ENCODE measurements at places on chromosomes 2 and 18.
A peak's percentile ranks its signal among the peaks of the same experiment; 100 is the strongest.

- no peak for DNase-seq
These were observed 80.3 kb upstream of the MAP4K4 start for GRCh38 chr2:101617188-101617587.

DNA sequence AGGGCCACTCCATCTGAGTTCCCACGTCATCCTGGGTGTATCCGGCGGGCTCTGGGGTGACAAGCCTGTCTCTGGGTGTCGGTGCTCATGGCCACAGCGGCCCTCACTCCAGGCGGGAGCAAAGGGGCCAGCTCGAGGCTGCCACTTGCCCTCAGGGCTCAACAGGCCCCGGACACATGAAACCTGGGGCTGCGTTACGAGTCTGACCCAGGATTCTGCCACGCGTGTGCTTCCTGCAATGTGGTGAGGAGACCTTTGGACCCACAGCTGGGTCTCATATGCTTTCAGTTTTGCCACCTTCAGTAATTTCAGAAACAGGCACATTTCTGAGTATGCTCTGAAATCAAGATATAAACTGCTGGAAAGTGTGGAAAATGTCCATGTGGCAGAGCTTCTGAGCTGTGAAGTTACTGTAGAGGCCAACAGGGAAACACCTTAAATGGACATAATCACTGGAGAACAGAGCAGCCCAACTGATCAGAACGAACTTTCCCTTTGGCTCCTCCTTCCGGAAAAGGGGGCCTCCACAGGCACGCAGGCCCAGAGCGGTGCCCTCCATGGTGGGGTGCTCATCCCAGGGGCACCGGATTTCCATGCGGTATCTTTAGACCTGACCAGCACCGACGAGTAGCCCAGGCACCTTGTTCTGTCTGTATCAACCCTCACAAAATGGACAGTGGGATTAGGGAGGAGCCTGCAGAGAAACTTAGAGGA lies 14.1 kb downstream of the PER2 start:
- DNase-seq = no peak

GRCh38 chr2:129810521-129810920 lies 168.9 kb upstream of the RAB6C start:
- DNase-seq = no peak

GRCh38 chr2:55965966-55966365 lies 42.4 kb upstream of the EFEMP1 start:
- DNase-seq = peak; percentile 21

- no peak for DNase-seq
These were observed 9.9 kb downstream of the MAB21L4 start for GRCh38 chr2:240886023-240886565.

GRCh38 chr2:105929516-105929915 lies 184.8 kb downstream of the NCK2 start:
- peak; percentile 72 for DNase-seq

DNA sequence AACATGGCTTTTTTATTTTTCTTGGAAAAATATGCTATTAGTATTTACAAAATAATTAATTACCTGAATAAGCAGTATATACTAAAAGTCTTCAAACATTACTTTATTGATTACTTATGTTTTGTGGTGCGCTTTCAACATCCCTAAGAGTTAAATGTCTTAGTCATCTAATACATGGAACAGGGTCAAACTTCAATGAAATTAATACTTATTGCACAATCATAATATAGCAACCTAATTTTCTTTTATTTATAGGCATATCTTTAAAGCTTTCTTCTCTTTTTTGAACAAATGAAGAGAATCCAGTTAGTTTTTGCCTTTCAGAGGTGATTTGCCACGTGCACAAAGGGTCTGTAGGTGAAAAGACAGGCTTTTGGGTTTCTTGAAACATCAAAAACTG lies 6.0 kb downstream of the LRATD1 start:
- no peak for DNase-seq

DNA sequence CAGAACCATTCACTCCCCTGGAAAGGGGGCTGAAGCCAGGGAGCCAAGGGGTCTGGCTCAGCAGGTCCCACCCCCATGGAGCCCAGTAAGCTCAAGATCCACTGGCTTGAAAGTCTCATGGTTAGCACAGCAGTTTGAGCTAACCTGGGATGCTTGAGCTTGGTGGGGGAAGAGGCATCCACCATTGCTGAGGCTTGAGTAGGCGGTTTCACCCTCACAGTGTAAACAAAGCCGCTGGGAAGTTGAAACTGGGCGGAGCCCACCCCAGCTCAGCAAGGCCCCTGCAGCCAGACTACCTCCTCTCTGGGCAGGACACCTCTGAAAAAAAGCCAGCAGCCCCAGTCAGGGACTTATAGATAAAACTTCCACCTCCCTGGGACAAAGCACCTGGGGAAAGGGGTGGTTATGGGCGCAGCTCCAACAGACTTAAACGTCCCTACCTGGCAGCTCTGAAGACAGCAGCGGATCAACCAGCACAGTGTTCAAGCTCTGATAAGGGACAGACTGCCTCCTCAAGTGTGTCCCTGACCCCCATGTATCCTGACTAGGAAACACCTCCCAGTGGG lies 14.7 kb upstream of the TTC32 start:
- no peak for DNase-seq

DNA sequence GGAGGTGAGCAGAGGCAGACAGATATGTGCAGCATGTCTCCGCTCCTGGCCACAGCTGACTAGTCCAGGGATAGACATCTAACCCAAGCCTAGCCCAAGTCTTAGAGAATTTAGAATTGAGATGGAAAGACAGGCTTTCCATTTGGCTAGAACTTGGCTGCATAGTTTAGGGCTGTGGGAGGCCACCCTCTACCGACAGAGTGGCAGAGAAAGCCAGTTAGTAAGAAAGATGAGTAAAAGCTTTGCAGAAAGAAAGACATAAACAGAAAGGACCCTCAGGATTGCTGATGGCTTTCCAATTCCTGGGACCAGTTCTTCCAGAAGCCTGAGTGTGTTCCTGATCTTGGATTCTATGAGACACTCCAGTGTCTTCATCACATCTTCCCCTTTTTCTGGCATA lies 62.1 kb downstream of the DYM start:
- no peak for DNase-seq

All from kidney capillary endothelial cell (primary cell).